NCI-H2081 (cell line): ENCODE measurements at places on chromosomes 6 and 20.

GRCh38 chr6:23097566-23097965, 528.2 kb downstream of the HDGFL1 start:
- DNase-seq: no peak

DNA sequence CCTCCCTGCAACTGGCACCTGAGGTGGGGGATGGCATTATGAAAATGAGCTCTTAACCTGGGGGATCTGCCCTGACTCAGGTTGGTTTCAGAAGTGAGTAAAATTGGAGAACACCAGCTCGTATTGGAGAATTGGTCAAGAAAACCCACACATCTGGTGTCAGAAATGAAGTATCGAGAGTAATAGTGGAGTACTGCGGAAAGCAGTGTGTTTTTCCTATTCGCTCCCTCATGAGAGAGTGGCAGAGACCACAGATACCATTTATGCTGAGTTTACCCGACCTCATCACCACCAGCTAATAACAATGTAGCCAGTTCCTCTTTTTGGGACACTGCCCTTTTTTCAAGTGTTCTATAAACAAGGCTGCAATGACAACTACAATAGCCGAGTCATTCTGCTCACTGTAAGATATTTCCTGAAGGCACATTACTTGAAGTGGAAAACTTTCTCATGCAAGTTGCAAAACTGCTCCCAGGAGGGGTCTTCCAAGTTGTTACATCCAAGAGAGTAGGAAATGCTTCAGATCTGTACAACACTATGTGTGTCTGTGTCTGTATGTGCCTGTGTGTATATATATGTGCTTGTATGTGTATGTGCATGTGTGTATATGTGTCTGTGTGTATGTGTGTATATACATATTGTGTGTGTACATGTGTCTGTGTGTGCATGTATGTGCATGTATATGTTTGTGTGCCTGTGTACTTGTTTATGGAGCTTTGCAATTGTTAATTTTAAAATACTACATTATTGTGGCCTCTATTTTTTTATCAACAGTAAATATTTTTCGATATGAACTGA, 106.0 kb upstream of the CST7 start:
- no peak for DNase-seq

DNA sequence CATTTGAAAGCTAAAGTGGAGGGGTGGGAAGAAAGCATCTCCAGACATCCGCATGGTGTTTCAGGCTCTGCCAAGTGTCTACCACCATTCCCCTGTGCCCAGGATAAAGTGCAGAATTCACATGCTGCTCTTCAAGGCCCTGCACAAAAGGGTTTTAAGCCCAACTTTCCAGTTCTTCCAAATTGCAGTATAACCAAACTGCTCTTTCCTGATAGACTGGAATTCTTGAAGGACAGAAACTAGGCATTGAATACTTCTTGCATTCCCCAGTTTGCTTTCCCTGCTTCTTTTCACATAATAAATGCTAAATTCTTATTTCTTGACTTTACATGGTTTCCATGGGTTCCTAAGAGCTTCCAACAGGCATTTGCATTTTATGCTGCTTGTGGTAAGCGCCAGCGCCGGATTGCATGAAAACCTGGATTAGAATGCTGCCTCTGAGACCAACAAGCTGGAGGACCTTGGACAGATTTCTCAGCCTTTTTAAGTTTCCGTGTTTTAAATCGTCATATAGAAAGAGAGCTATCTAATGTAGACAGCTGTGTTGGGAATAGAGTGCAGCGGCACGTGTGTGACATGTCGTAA, 7.9 kb downstream of the SOX4 start:
- DNase-seq: no peak

DNA sequence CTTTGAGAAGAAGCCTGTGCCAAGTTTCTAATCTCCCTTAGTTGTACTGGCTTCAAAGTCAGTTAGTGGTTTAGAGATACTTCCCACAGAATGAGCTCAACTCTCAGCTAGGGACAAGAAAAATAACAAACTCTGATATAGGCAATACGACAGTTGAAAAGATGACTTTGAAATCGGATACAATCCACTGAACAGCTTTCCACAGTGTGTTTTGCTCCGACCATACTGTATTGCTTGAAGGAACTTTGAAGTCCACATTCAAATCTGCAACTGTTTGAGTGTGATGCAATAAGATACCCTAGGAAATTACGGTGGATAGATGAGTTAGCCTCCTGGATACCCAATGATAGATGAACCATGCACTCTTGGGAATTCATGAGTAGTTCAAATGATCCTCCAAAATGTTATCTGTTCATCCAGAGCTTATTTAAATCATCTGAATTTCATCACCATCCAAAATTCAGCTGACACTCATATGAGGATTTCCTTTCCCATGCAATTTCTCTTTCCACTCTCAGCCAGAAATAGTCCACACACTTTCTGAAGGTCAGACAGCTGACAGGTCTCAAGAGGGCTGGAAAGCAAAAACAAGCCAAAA, 443.8 kb downstream of the HAO1 start:
- no peak for DNase-seq

GRCh38 chr20:49339123-49339522, 61.3 kb upstream of the ZNFX1 start:
- no peak for DNase-seq

DNA sequence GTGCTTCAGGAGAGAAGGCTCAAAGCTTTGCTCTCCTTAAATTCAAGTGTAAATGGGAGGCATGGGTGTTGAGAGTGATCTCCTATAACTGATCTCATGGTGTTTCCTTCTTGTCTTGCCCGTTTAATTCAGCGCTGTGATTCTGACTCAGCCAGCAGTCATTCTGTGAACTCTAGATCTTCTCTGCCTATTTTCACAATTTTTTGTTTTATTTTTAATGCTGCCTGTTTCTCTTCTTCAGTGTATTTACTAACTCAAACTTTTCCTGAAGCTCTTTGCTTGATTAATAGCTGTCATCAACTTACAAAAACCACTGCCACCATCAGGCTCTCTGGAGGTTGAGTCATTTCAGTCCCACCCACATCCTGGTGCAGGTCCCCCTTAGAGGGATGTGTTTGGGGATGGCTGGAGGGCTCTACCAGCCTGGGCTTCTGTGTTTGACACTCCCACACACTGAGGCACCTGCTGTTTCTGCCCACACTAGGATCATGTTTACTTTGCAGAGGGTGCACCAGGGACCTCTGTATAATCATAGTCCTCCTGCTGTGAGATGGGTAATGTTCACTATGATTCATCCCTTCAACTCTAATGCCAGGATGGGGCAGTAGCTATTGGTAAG, 94.0 kb downstream of the SHLD1 start:
- peak; percentile 59 for DNase-seq

- no peak for DNase-seq
These were observed 77.2 kb downstream of the DNAH8 start for GRCh38 chr6:38792356-38792755.

- DNase-seq: no peak
These were observed 82.1 kb downstream of the TCP11 start for GRCh38 chr6:35058865-35059522.

GRCh38 chr6:28673787-28674671, 148.3 kb downstream of the GPX5 start:
- DNase-seq: peak; percentile 69

GRCh38 chr20:47800623-47801022, 15.3 kb upstream of the SULF2 start:
- DNase-seq: no peak

DNA sequence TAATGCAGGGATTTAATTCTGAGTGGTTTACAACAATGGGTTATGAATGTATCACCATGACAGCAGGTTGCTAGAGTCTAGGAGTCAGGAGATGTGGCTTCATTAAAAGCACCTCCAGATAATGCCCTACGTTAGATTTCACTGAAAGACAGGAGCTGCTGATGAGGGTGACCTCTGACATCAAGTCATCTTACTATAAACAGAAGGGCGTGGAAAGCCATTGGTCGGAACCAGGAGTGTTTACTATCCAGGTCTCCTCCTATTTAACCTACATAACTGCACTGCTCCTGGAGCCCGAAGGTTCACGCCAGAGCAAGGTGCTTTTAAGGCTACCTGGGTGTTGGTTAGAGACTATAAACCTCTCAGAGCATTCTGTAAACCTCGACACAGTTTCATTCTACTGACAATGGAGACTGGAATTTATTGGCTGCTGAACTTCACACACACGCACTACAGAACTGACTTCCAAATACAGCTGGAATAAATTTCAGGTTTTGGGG, 128.7 kb downstream of the EYA4 start:
- DNase-seq: no peak

GRCh38 chr6:5930143-5930770, 76.5 kb downstream of the NRN1 start:
- DNase-seq: no peak

DNA sequence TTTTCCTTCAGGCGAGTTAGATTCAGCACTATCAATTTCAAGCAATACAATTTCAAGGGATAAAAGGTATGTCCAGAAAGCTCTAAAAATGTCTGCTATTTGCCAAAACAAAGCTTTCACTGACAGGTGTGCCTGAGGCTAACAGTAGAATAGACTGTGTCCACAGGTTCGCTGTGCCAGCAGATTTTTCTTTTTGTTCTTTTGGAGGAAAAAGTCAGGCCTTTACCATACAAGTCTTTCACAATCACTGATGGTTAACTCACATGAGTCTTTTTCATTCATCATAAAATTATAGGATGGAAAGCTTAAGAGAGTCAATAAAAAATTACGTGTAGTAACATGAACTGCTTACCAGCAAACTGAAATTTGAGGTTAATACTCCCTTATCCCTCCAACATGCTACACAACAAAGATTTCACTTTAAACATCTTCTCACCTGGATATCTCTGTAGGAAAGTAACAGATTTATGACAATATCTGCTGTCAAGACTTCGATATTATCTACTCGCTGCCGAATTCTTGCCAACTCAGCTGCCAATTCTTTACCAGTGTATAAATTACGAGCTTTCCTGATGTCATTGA, 95.4 kb downstream of the MAP3K5 start:
- DNase-seq: peak; percentile 33

GRCh38 chr20:38725148-38725901, 1.0 kb downstream of the SLC32A1 start:
- no peak for DNase-seq

GRCh38 chr6:50655848-50656453, 57.4 kb upstream of the TFAP2D start:
- DNase-seq: no peak

GRCh38 chr20:36394340-36394965, 88.3 kb downstream of the DLGAP4 start:
- no peak for DNase-seq

- peak; percentile 70 for DNase-seq
These were observed 20.6 kb downstream of the PPP1R16B start for GRCh38 chr20:38825901-38826625.

DNA sequence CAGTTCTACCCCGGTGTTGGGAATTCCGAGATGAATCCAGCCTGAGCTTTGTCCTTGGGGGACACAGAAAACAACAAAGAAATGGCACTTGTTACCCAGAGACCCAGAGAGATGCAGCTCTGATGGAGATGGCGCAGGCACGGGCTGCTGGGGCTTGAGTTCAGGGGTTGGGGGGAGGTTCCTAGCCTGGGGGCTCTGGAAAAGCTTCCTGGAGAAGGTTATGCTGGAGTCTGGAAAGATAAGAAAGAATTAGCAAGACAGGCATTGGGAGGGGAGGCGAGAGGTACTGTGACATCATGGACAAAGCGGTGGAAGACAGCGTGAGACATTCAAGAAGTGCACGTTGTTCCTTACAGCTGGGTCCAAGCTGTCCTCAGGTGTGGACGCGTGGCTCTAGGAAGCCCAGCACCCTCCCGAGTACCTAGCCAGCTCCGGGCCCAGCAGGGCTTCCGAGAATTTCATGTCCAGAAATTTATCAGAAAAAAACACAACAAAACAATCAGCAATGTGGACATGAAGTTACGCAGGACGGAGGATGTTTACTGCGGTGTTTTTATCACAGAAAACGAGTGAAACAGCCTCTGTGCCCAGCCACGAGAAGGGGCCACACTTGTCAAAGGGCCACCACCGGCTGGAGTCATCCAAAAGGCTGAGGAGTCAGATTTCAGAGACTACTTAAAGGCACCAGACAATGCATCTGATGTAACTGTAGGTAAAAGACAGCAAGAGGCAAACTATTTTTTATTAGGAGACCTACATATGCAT, 39.5 kb downstream of the C20orf203 start:
- DNase-seq: no peak

GRCh38 chr6:84764332-84765049, at the start of gene TBX18:
TBX18 (minus strand) TSS chr6:84764598; CDS start chr6:84764181, 417 bp downstream.
- peak; percentile 96 for DNase-seq

DNA sequence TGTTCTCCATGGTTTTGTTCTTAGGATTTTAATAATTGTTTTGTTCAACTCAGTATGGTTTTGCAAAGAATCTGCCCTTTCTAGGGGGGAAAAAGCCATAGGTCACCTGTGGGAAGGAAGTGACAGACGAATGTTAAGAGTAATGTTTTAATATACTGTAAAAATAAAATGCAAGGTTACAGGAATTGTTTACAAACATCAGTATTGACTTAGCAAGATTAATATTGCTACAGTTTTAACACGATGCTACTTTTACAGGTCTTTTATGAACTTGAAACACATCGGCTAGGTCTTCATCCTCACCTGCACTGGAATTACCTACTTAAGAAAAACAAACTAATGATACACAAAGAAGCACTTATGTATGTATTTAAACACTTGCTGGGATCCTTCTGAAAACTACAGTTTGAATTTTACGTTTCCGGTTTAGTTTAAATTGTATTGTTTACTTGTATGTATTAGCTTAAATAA, 1.7 kb upstream of the NKX2-4 start:
- no peak for DNase-seq

DNA sequence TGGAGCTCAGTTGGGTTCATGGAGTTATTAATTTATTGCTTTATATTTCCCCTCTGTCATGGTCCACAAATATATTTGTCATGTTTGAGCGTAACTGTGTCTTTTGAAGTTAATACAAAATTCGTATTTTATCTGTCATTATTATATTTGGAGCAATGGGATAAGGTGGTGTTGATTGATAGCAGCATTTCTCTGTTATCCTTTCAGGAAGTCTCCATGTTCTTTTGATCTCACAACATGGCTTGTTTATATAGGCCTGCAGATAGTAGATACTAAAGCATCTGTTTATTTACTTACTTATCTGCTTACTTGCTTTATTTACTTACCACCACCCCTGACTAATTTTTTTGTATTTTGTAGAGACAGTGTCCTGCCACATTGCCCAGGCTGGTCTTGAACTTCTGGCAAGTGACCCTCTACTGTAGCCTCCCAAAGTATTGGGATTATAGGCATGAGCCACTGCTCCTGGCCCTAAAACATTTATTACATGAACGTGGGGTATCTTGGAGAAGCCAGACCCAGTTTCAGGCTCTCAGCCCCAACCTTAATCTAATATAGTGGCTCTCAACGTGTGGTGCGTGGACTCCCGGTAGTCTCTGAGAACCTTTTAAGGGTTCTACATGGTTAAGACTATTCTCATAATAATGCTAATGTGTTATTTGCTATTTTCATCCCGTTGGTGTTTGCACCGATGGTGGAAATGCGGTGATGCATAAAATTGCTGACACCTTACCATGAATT, 104.2 kb downstream of the NCOA3 start:
- DNase-seq: peak; percentile 18
